Peyer's patch (tissue), 4 donors: ENCODE measurements at places on chromosomes 6 and 20. TPM values are rescaled to one million over a fixed set of nuclear protein-coding genes. Genes with fewer than 3 reads are reported as not detected.
A peak's percentile ranks its signal among the peaks of the same experiment; 100 is the strongest.

DNA sequence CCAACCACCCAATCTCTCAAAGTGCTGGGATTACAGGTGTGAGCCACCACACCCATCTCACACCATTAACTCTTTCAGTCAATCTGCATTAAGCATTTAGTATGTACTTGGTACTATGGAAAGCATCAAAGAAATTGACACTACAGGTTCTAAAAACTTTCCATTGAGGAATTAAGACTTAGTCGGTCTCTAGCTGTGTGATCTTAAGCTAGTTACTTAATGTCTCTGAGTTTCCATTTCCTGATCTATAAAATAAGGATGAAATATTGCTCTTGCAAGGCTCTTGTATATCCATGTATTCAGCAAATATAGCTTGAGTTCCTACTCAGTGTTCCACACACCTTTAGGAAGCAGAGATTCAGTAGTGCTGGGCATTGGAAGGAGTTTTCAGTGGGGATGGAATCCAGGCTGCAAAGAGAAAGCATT lies 48.9 kb upstream of the NCOA3 start:
- H3K36me3 ChIP-seq = no peaks in the 10 kb centered on the region
- no peak overlapping the region for H3K4me3 ChIP-seq
- H3K27me3 ChIP-seq = no peaks in the 10 kb centered on the region
- no peak for DNase-seq
- H3K27ac ChIP-seq = no peak overlapping the region
- H3K4me1 ChIP-seq = no peaks in the 10 kb centered on the region

Gene KHDRBS2
- 0.47 TPM for total RNA-seq

Gene OR2J2
- not detected for total RNA-seq

Gene CALHM6
- total RNA-seq = not detected

DNA sequence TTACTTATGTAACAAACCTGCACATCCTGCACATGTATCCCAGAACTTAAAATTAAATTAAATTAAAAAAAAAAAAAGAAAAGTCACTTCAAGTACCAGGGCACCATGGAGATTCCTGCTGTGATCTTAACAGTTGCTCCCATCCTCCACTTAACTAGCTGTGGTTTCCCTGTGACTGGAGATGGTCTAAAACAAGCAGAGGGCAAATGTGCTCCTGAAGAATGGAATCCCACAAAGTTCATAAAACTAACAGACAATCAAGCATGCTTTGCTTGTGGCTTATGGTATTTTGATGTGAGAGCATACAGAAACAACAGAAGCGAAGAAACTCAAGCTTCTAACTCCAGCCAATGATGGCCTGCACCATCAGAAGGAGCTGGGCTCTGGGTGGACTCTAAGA lies 153.6 kb upstream of the KCNK16 start:
- H3K4me1 ChIP-seq = no peaks in the 10 kb centered on the region
- no peaks in the 10 kb centered on the region for H3K27me3 ChIP-seq
- H3K36me3 ChIP-seq = no peaks in the 10 kb centered on the region
- DNase-seq = no peak

GRCh38 chr20:47748069-47748468 lies 37.2 kb downstream of the SULF2 start:
- peak overlapping the region; percentile 30 for H3K27ac ChIP-seq
- no peaks in the 10 kb centered on the region for H3K27me3 ChIP-seq
- no peaks in the 10 kb centered on the region for H3K36me3 ChIP-seq
- no peak overlapping the region for H3K4me3 ChIP-seq
- no peaks in the 10 kb centered on the region for H3K4me1 ChIP-seq

DNA sequence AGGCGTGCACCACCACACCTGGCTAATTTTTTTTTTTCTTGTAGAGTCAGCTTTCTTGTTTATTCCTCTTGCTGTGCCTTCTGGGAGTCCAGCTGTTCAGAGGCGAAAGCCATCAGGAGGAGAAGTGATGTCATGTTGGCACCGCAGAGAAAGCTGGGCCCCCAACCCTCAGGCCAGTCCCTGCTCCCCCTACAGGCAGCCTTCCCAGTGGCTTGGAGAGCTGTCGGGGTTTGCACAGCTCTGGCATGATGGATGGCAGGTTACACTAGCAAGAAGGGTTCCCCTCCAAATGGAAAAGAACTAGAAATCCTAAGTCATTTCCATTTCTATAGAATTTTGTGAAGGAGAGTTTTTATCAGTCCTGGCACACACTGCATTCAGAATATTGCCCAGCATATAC lies 72.6 kb downstream of the C6orf52 start:
- no peak overlapping the region for H3K4me3 ChIP-seq
- H3K27me3 ChIP-seq = no peaks in the 10 kb centered on the region
- H3K36me3 ChIP-seq = no peaks in the 10 kb centered on the region
- H3K4me1 ChIP-seq = no peaks in the 10 kb centered on the region
- no peak for DNase-seq

Gene OR12D3
- not detected for total RNA-seq

GRCh38 chr6:159017757-159018559 lies 18.0 kb upstream of the RSPH3 start:
- no peak overlapping the region for H3K27ac ChIP-seq
- no peaks in the 10 kb centered on the region for H3K4me1 ChIP-seq
- no peak overlapping the region for H3K4me3 ChIP-seq
- no peaks in the 10 kb centered on the region for H3K36me3 ChIP-seq

DNA sequence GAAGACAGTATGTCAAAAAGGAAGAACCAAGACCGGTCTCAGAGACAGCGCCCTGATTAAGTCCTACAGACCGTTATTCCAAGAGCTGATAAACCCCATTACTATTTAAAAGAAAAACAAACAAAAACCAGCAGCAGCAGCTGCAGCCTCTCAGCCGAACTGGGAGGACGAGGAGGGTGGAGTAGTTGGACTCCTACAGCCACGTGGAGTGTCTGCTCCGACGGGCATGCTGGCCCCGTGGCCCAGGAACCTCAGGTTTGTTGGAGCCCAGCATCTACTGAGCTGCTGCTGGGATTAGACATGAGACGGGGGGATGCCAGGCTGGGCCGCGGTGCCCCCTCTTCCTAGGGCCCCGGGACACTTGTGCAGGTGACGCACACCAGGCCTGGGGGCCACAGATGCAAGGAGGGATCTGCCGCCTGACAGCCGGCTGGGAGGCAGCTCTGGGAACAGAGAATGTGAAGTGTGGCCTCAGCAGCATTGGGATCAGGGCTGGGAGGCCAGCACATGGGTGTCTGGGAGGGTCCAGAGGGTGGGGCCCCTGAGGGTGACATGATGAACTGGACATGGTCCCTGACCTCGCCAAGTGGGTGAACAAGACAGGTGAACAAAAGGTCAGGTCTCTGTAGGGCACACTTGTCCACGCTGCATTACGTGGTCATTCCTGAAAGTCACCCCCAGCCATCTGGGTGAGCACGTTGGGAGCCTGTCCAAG lies 2.9 kb upstream of the ZBTB46 start:
- peaks cover 18% of the 10 kb centered on the region for H3K4me1 ChIP-seq
- no peak overlapping the region for H3K27ac ChIP-seq
- H3K27me3 ChIP-seq = no peaks in the 10 kb centered on the region
- H3K36me3 ChIP-seq = no peaks in the 10 kb centered on the region

- no peak overlapping the region for H3K27ac ChIP-seq
- H3K4me3 ChIP-seq = no peak overlapping the region
- H3K4me1 ChIP-seq = no peaks in the 10 kb centered on the region
- no peaks in the 10 kb centered on the region for H3K36me3 ChIP-seq
Observed at GRCh38 chr6:62086047-62086446, 200.0 kb downstream of the KHDRBS2 start.

Gene SLC22A2
- total RNA-seq = not detected

- DNase-seq = no peak
- no peak overlapping the region for H3K27ac ChIP-seq
- H3K4me1 ChIP-seq = no peaks in the 10 kb centered on the region
- H3K4me3 ChIP-seq = no peak overlapping the region
Observed at GRCh38 chr6:5904532-5904931, 102.2 kb downstream of the NRN1 start.

Gene PROKR2
- total RNA-seq = not detected

- no peaks in the 10 kb centered on the region for H3K36me3 ChIP-seq
- H3K4me3 ChIP-seq = no peak overlapping the region
- H3K4me1 ChIP-seq = peaks cover 4% of the 10 kb centered on the region
- no peaks in the 10 kb centered on the region for H3K27me3 ChIP-seq
- no peak overlapping the region for H3K27ac ChIP-seq
Observed at GRCh38 chr20:33783818-33784217, 27.3 kb upstream of the CHMP4B start.

GRCh38 chr6:21164768-21165326 lies 428.7 kb upstream of the SOX4 start:
- H3K4me3 ChIP-seq = no peak overlapping the region
- DNase-seq = no peak
- H3K27me3 ChIP-seq = no peaks in the 10 kb centered on the region
- no peaks in the 10 kb centered on the region for H3K36me3 ChIP-seq
- no peak overlapping the region for H3K27ac ChIP-seq

Gene UBD
- 1.6 TPM for total RNA-seq

DNA sequence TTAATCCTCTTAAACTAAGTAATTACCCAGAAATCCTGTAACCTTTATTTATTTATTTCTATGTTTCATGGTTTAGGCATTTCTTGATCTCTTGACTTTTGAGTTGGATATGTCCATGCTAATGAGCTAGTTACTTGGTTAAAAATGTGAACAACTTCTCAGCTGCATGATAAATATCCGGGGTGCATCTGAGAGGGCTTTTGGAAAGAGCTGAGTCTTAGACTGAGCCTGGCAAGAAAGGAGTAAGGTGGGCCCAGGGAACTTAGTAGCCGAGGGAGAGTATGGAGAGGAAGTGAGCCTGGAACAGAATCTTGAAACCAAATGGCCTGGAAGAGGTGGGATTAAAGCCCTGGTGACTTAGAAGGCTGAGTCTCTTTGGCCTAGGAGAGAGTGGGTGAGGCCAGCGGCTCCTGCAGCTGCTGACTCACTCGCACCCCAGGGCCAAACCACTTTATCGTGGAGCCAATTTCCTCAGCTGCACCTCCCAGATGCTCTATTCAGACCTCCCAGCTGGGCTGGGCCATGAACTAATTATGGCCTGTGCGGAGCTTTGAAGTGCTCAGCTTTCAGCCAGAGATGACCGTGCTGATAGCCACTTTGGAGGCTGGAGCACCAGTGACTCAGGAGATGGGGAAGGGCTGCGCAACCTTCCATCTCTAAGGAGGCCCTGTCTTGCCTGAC lies 19.1 kb downstream of the TGM3 start:
- no peak overlapping the region for H3K27ac ChIP-seq
- H3K4me1 ChIP-seq = no peaks in the 10 kb centered on the region
- H3K27me3 ChIP-seq = no peaks in the 10 kb centered on the region
- no peaks in the 10 kb centered on the region for H3K36me3 ChIP-seq

DNA sequence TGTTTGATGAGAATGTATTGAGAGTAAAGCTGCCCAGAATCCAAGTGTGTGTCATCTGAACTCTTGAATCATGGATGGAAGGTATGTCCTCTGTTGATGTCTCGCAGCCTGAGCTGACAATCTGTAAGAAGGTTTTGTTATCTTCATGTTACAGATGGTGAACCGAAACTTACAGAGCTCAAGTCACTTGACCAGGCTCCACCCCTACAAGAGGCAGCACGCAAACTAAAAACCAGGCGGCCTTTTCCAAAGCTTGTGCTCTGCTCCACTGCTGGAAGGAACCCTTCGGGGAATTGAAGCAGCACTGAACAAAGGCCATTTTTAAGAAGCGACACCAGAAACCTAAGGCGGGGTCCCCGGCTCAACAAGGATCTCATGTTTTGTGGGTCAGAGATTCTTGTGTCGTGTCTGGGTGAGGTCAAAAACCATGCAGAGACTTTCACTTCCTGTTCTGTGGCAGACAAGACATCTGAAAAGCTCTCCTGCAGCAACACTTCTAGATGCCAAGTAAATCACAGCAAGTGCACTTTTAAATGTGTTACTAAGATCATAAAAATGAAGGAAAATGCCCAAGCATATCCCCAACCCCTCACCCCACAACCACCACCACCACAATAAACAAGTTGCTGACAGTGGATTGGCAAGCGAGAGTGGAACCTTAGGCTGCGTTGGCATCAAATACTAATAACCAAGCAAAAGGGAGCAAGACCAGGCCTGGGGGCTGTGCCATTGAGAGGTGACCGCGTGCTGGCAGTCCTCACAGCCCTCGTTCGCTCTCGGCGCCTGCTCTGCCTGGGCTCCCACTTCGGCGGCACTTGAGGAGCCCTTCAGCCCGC lies 27.3 kb downstream of the NQO2 start:
- H3K36me3 ChIP-seq = no peaks in the 10 kb centered on the region
- peaks cover 6% of the 10 kb centered on the region for H3K4me1 ChIP-seq
- DNase-seq = peak; percentile 65

Gene TCF15
- not detected for total RNA-seq

DNA sequence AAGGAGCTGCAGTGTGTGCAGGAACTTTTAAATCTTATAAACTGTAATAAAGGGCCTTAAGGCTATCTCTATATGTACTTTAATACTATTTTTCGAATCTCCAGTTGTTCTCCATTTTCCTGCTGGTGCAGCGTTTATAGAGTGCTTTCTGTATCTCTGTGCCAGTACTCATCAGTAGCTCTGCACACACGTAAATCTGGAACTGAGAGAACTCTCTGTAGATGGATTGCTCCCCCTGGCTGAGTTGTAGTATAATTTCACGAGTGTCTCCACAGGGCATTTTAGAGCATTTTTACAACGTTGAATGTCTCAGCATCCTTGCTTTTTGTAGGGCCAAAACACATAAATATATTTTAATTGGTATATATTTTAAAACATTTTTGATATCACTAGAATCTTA lies 256.5 kb downstream of the TRDN start:
- DNase-seq = no peak
- H3K36me3 ChIP-seq = no peaks in the 10 kb centered on the region
- H3K4me3 ChIP-seq = no peak overlapping the region
- no peaks in the 10 kb centered on the region for H3K27me3 ChIP-seq
- no peaks in the 10 kb centered on the region for H3K4me1 ChIP-seq
- no peak overlapping the region for H3K27ac ChIP-seq

DNA sequence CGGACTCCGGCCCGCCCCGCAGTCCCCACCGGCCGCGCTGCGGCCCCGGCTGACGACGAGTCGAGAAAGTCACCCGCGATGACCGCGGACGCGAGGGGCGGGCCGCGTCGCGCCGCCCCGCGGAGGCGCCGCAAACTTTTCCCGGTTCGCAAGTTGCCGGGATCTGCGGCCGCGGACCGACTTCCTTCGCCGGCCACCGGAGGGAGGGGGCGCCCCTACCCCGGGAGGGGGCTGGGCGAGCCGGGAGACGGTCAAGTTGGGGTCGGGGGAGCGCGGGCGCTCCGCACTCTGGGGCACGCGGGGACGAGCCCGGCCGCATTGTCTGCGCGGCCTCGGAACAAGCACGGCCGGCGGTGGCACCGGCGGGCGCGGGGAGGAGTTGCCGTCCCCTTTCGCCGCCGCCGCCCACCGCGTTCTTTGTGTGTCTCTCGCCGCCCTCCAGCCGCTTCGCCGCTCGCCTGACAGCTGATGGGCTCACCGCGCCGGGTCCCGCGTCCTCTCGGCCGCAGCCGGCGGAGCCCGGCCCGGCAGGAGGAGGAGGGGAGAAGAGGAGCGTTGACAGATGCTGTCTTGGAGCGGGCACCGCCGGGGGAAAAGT lies 131.6 kb downstream of the OGFRL1 start:
- H3K4me3 ChIP-seq = peak overlapping the region; percentile 71
- peaks cover 5% of the 10 kb centered on the region for H3K36me3 ChIP-seq
- H3K4me1 ChIP-seq = no peaks in the 10 kb centered on the region
- H3K27ac ChIP-seq = peak overlapping the region; percentile 95
- no peaks in the 10 kb centered on the region for H3K27me3 ChIP-seq
- peak; percentile 61 for DNase-seq

Gene SPEF1
- not detected for total RNA-seq

- peak; percentile 86 for DNase-seq
- H3K36me3 ChIP-seq = no peaks in the 10 kb centered on the region
- peak overlapping the region; percentile 46 for H3K27ac ChIP-seq
- H3K4me3 ChIP-seq = no peak overlapping the region
- H3K27me3 ChIP-seq = no peaks in the 10 kb centered on the region
Observed at GRCh38 chr20:38859070-38859690, 53.7 kb downstream of the PPP1R16B start.

GRCh38 chr6:30304002-30304401 lies 22.7 kb upstream of the TRIM39 start:
- H3K27me3 ChIP-seq = no peaks in the 10 kb centered on the region
- peaks cover 6% of the 10 kb centered on the region for H3K36me3 ChIP-seq
- H3K4me3 ChIP-seq = no peak overlapping the region
- DNase-seq = no peak
- no peak overlapping the region for H3K27ac ChIP-seq

Gene PDE7B
- 2.8 TPM for total RNA-seq
